ENCODE measurements at places on chromosomes 5 and 9.

GRCh38 chr9:132094314-132094791 lies 14.7 kb upstream of the MED27 start:
- DNase-seq: no peak

GRCh38 chr9:254516-254915 lies 39.9 kb downstream of the DOCK8 start:
- DNase-seq: no peak

- peak; percentile 58 for DNase-seq
These were observed 26.3 kb downstream of the PTGES start for GRCh38 chr9:129726322-129727160.

GRCh38 chr5:141960449-141961323 lies 2.7 kb upstream of the PCDH12 start:
- DNase-seq: peak; percentile 79
